ENCODE measurements at places on chromosomes 1 and 21.
A peak's percentile ranks its signal among the peaks of the same experiment; 100 is the strongest.

GRCh38 chr1:241356187-241356518 lies 852 bp downstream of the RGS7 start:
- no peak for DNase-seq

DNA sequence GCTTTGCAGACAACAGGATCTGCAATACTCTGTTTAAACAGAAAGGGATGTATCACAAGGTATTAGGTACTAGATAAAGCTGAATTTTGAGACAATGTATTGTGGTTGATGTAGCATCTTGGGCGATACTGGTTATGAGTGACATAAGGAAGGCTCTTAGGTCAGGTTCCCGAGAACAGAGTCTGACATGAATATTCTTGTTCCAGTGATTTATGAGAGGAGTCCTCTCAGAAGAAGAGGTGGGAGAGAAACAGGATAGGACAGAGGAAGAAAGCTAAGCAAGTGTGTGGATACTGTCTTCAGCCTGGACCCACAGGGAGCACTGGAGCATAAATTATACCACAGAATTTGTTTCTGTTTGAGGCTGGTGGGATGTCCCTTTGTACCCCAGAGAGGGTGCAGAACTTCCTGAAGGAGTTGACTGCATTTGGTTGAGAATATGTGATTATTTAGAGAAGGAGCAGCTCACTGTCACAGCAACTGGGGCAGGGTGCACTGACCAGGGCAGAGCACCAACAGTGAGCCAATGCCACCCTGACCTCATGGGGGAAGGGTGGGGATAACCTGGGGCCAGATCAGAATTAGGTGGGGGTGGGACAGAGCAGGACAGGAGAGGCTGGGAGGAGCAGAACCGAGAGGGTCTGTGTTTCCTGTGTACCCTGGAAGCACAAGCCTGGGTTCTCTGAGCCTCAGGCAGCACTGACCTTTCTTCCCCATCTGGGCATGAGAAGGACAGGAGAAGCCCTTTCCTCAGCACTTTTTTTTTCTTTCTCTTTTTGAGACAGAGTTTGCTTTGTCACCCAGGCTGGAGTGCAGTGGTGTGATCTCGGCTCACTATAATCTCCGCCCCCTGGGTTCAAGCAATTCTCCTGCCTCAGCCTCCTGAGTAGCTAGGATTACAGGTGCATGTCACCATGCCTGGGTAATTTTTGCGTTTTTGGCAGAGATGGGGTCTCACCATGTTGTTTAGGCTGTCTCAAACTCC lies 36.3 kb upstream of the SLC6A9 start:
- DNase-seq: no peak

DNA sequence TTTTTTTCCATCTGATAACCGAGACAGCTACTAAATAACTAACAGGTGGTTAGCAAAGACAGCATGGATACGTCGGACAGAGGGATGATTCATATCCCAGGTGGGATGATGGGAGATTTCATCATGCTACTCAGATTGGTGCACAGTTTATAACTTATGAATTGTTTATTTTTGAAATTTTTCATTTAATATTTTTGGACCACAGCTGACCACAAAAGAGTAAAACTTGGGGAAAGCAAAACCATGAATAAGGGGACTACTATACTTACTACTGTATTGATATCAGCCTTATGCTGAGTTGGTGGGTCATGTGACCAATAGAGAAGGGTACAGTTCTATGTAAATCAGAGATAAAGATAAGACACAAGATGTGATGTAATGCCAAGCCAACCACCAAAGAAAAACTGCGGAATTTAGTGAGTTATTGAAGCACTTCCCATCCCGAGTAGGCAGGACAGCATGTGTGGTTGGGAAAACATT lies 248.1 kb upstream of the C1orf105 start:
- DNase-seq: no peak

GRCh38 chr1:37633938-37634243 lies 801 bp downstream of the RSPO1 start:
- DNase-seq: no peak

DNA sequence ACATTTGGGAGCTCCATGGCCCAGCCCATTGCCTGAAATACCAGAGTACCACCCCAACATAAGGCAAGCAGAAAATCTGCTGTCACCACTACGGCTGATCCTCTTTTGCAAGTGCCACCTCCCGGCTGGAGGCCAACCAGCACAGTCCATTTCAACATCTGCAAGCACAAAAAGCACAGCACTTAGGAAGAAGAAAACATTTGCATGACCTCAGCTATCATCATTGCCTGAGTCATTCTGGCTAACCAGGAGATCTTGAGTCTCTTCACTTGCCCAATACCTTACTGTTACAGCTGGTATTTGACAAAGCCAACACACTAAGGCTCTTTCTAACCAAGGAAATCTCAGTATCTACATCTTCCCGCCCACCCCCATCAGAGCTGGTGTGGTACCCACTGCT lies 55.9 kb downstream of the NEK7 start:
- no peak for DNase-seq

- DNase-seq: peak; percentile 65
Observed at GRCh38 chr1:25875154-25875855, at the start of gene PAQR7. TSS of gene PAQR7 (minus strand) at chr1:25875708. CDS start at chr1:25863839, 11,869 bp downstream.

GRCh38 chr1:196423612-196424011 lies 184.6 kb downstream of the KCNT2 start:
- no peak for DNase-seq

DNA sequence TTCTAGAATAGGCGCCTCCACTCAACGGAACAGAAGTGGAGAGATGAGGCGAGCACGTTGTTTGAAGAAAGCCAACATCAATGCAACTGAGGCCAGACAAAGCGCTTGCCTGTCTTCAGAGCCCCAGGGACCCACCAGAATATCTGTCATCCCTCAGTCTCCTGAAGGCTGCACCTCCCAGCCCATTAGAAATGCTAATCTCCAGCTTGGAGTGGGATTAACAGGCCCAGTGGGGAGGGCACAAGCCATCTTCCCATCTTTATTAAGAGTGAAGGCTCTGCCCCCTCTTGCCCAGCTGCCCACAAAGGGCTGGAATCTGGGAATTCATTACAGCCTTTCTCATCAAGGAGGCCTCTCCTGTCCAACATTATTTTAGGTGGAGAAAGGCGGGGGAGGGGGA lies 16.8 kb upstream of the CNTN2 start:
- DNase-seq: no peak

DNA sequence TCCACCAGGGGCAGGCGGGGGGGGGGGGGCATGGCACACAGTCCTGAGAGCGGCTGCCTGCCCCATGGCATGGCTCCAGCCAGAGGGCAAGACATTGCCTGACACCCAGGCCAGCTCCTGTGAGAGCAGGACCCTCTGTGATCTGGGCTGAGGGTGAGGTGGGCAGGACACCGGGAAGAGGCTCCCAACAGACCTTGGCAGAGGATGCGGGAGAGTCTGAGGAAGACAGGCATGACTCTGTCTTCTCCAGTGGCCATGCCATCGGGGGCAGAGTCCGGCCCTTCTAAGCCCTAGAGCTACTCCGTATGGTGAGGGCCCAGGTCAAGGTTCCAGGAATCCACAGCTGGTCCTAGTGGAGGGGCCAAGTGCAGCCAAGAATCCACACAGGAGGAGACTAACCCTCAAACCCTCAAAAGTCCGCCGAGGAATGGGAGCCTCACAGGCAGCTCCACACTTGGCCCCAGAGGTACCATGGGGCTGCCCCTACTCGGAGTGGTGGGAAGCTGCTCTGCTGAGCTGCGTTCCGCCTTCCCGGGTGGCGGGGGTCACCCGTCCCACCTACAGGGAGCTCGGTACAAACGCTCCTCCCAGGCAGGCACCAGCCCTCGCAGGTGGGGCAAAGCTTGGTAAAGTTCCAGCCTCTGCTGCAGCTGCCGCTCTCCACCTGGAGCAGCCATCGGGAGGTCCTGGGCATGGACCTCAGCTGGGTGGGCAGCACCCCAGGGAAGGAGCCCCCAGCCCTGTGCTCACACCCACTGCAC lies 6.5 kb downstream of the ACTRT2 start:
- DNase-seq: no peak

- DNase-seq: no peak
Observed at GRCh38 chr21:34648739-34649297, 20.0 kb upstream of the CLIC6 start.

GRCh38 chr1:101178341-101178687 lies 58.5 kb upstream of the S1PR1 start:
- no peak for DNase-seq

DNA sequence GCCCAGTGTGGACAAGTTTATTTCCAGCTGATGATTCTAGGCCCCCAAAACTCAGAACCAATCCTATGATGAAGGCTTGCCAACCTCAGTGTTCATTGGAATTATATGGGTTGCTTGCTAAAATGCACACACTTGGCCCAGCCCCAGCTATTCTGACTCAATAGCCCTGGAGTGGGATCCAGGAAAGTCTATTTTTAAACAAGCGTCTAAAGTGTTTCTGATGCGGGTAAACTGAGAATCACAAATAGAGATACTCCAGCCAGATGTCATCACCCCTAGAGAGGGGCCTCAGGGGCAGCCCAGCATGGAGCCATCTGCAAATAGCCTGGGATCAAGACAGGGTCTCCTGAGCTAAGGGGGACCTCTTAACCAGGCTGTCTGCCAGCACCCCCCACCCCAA lies 46.0 kb downstream of the PKP1 start:
- DNase-seq: no peak

GRCh38 chr1:118627435-118627834 lies 360.7 kb downstream of the TBX15 start:
- DNase-seq: no peak

DNA sequence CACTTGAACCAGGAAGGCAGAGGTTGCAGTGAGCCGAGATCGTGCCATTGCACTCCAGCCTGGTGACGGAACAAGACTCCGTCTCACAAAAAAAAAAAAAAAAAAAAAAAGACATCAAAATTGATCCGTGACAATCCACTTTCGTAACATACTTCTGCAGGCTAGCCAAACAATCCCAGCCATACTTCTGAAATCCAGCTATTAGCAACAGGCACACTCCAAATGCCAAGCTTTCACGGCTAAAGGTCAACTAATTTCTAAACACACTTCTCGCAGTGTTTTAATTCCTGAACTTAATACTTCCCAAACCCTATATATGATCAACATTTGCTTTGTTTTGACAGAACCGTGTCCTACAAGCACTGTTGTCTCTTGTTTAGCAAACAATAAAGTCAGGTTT lies 411.3 kb upstream of the RUNX1 start:
- no peak for DNase-seq

GRCh38 chr1:8987881-8988617 lies 38.2 kb downstream of the SLC2A7 start:
- DNase-seq: no peak

DNA sequence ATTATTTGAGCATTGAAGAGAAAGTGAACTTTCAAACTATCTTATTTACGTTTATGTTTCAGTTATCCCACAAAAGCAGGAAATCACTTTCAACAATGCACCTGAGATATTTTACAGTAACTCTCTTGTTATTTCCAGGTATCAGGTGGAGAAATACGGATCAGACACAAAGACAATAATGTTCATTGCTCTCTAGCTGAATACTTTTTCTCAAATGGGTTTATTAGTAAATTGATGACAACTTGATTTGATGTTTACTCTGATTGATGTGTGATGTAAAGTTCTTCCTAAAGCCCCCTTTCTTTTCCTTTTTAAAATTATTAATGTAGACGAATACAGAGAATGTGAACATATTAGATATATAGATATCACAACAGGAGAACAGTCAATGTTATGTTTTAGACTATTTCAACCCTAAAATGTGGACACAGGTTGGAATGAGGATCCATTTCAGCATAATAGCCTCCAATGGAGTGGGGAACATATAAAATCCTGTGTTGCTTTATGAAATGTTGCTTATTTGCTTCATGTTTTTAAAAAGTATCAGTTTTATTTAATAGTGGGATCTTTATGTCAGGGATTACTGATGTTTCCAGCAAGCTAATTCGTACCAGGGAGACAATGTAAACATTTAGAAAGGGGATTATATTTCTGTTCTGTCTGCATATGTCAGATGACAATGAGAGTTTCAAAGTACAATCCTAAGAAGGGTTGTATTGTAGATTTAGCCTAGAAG lies 1522.3 kb upstream of the TPTE start:
- no peak for DNase-seq

- DNase-seq: no peak
Observed at GRCh38 chr1:23577056-23578004, 18.0 kb upstream of the ID3 start.

- DNase-seq: no peak
Observed at GRCh38 chr1:234841710-234842231, 231.8 kb upstream of the IRF2BP2 start.

DNA sequence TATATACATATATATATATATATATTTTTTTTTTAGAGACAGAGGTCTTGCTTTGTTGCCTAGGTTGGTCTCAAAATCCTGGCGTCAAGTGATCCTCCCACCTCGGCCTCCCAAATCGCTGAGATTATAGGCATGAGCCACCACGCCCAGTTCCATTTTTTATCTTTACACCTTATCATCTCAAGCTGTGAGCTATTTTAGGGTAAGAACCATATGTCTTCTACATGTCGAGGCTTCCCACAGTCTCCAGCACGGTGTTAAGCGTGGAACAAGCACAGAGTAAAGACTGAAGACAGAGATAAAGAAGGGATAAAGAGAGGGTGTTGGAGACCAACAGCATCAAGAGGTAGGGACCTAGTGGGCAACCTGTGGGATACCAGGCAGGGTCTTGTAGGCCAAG lies 14.2 kb downstream of the ARHGEF2 start:
- DNase-seq: no peak

GRCh38 chr1:27011058-27011764 lies 1.4 kb downstream of the TENT5B start:
- DNase-seq: no peak

- DNase-seq: no peak
Observed at GRCh38 chr1:212637902-212638301, 29.3 kb downstream of the ATF3 start.

- no peak for DNase-seq
Observed at GRCh38 chr1:16458831-16459230, 18.3 kb downstream of the NECAP2 start.

DNA sequence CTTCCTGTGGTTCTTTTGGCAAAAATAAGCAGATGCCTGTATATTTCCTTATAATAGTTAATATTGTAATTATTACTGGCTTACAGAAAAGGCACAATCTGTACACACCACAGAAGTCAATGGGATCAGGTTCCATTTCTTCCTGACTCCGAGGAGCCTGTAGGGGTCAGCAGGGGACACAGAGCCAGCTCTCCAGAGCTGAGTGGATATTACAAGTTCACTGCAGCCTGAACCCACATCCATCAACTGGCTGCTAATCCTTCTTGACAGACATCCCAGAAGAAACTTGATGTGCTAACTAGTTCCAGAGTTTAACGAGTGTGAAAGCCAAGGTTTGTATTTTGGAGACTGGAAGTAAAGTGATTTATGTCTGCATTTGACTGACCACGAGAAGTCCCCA lies 203.8 kb downstream of the LMX1A start:
- DNase-seq: no peak

GRCh38 chr1:85279458-85280080 lies 3.1 kb upstream of the BCL10 start:
- DNase-seq: no peak

DNA sequence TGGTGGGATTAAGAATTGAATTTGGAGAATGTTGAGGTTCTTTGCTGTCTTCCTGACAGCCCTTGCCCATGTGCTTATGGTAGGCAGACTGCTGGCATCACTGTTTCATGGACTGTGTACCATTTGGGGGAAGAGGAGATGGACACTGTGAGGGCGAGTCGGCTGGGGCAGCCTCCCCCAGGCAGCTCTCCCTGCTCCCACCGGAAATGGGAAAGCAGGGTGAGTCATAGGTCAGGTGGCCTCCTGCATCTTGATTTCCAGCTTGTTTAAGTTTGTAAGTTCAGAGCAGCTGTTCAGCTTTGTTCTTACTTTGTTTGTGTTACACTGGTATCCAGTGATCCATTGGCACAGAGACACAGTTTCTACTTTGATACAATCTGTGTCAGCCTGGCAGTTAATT lies 87.2 kb upstream of the CNIH3 start:
- DNase-seq: no peak

GRCh38 chr1:231508497-231508896 lies 20.0 kb upstream of the TSNAX start:
- DNase-seq: no peak
